Activated naive CD4-positive, alpha-beta T cell treated with anti-CD3 and anti-CD28 coated beads, Interleukin-2, amount 10 ng/mL, durations not matched to agents 7 days and 5 days (primary cell): ENCODE measurements at places on chromosomes 5 and 9.
A peak's percentile ranks its signal among the peaks of the same experiment; 100 is the strongest.

GRCh38 chr5:1801967-1802295 lies 724 bp downstream of the NDUFS6 start:
- H3K36me3 ChIP-seq, result peaks cover 49% of the 10 kb centered on the region
- peak overlapping the region; percentile 99 for H3K27ac ChIP-seq
- no peak for DNase-seq
- H3K4me1 ChIP-seq, result peaks cover 44% of the 10 kb centered on the region

- H3K27ac ChIP-seq, result no peak overlapping the region
- H3K27me3 ChIP-seq, result peaks cover 27% of the 10 kb centered on the region
- no peak for DNase-seq
- no peaks in the 10 kb centered on the region for H3K36me3 ChIP-seq
- H3K4me1 ChIP-seq, result peaks cover 44% of the 10 kb centered on the region
These were observed 75.7 kb upstream of the TGFBR1 start for GRCh38 chr9:99029083-99029645.

GRCh38 chr9:80134487-80134886 lies 562.7 kb downstream of the TLE4 start:
- H3K4me1 ChIP-seq, result peaks cover 2% of the 10 kb centered on the region
- peaks cover 3% of the 10 kb centered on the region for H3K27me3 ChIP-seq
- no peak overlapping the region for H3K27ac ChIP-seq
- DNase-seq, result no peak
- H3K4me3 ChIP-seq, result no peak overlapping the region

GRCh38 chr5:81759632-81760005 lies 8.7 kb upstream of the SSBP2 start:
- H3K36me3 ChIP-seq, result no peaks in the 10 kb centered on the region
- H3K4me3 ChIP-seq, result no peak overlapping the region
- peaks cover 16% of the 10 kb centered on the region for H3K4me1 ChIP-seq
- no peak overlapping the region for H3K27ac ChIP-seq
- no peak for DNase-seq

DNA sequence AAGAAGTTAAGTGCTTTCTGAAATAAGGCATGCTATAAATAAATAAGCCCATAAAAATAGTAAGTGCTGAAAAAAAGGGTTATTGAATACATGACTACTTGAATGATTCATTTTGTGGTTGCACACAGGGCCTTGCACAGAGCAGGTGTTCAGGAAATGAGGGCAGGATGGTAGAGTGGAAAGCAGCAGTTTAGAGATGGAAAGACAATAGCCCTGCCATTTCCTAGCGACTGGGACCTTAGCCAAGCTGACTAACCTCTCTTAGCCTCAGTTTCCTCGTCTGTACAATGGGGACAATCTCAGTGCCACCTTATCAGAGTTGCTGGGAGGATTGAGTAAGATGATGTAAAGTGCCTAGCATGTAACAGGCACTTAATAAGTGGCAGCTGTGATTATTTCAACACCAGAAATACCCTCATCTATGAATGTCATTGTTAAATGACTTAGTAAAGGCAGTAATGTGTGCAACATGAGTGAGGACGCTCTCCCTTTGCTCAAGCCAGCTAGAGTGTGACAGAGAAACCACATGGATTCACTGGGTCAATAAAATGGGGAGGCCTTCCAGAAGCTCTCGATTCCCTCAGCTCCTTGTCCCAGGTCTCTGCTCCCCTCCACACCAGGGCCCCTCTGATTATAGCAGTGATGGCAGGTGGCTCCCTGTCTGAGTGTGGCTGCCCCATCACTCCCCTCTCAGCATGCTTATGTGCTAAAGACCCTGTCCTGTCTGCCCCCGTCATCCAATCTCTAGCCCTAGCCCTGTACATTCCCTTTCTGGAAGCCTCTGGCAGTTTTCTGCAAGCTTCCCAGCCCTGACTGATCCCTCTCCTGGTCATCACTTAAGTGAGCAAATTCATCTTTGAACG lies 16.0 kb upstream of the PHF19 start:
- H3K36me3 ChIP-seq, result peaks cover 25% of the 10 kb centered on the region
- peaks cover 93% of the 10 kb centered on the region for H3K4me1 ChIP-seq
- H3K4me3 ChIP-seq, result peak overlapping the region; percentile 72
- H3K27ac ChIP-seq, result peak overlapping the region; percentile 99
- no peaks in the 10 kb centered on the region for H3K27me3 ChIP-seq
- peak; percentile 74 for DNase-seq

GRCh38 chr5:25544652-25545249 lies 900.0 kb upstream of the CDH10 start:
- no peaks in the 10 kb centered on the region for H3K36me3 ChIP-seq
- H3K4me3 ChIP-seq, result no peak overlapping the region
- no peak for DNase-seq

DNA sequence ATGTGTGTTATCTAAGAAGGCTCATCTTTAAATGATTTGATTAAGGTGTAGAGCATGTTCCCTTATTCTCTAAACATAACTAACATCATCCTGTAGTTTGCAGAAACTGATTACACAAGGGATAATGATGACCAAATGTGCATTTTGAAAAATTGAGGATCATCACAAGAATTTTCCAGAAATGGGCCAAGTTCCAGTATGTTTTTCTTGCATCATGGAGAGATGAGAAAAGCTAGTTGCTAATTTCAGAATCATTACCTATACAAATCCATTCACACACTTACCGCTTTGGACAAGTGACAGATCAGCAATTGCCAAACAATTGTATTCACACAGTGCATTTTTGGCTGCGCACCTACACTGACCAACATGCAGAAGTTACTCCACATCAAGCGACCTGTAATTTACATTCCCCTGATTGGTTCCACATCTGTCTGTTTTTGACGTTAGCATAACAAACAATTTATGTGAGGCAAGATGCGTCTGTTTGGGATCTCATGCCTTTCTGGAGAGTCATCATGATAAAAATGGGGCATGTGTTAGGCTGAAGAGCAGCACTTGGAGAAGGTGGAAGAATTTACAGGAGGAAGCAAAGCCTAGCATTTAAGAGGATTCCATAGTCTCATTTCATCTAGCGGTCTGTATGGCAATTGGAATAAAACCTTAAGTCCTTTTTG lies 2.8 kb upstream of the BNC2 start:
- H3K27ac ChIP-seq, result no peak overlapping the region
- H3K27me3 ChIP-seq, result peaks cover 40% of the 10 kb centered on the region
- H3K4me3 ChIP-seq, result no peak overlapping the region
- no peaks in the 10 kb centered on the region for H3K36me3 ChIP-seq
- H3K4me1 ChIP-seq, result peaks cover 5% of the 10 kb centered on the region
- no peak for DNase-seq

- no peaks in the 10 kb centered on the region for H3K4me1 ChIP-seq
- no peak overlapping the region for H3K4me3 ChIP-seq
- no peak overlapping the region for H3K27ac ChIP-seq
- H3K27me3 ChIP-seq, result no peaks in the 10 kb centered on the region
- no peak for DNase-seq
These were observed 189.9 kb downstream of the DEPDC1B start for GRCh38 chr5:60510049-60510448.

DNA sequence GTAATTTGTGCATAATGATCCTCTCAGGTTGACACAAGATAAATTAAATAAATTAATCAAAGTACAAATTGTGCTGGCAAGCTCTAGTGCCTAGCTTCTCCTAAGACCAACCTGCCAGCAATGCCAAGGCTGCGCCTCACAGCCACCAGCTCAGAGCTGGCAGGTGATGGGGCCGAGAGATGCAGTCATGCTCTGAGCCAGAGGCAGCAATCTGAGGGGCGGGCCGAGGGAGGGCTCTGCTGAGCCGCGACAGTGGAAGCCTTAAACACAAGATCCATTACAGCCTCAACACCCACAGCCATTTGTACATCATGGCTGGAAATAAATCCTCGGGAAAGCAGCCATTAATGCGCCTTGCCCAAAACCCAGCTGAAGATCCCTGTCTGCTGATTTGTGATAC lies 20.3 kb downstream of the MED27 start:
- H3K27ac ChIP-seq, result no peak overlapping the region
- no peaks in the 10 kb centered on the region for H3K27me3 ChIP-seq
- no peak for DNase-seq

DNA sequence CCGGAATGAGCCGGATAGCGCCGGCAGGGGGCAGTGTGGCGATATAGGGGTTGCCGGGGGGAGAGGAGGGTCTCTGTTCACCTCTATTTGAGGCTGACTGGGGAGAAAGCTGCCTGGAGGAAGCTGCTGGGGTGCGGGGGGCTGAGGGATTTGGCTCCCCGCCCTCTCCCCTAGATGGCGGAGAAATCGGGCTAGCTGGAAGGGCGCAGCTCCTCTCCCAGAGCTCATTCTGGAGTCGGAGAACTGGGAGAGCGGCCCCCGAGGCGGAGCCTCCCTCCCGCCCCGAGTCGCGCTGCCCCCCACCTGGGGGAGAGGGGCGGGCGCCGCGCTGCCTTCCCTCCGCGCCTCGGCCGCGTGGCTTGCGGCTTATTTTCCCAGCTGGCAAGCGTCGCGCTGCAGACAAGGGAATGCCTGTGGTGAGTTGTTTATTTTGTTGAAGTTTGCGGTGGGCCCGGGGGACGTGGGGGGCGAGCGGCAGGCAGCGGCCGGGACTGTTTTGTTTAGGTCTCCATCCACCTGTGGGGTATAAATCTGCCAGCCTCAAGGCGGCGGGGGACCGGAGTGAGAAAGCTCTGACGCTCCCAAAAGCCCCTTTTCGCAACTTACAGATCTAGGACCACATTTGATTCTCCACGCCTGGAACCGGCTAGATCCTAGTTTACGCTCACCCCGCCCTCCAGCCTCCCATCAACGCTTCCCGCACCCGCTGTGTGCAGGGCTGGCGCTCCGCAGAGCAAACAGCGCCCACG lies 4.1 kb upstream of the RGMB start:
- H3K36me3 ChIP-seq, result peaks cover 2% of the 10 kb centered on the region
- peaks cover 83% of the 10 kb centered on the region for H3K27me3 ChIP-seq
- peak; percentile 59 for DNase-seq
- H3K4me3 ChIP-seq, result peak overlapping the region; percentile 81
- peaks cover 51% of the 10 kb centered on the region for H3K4me1 ChIP-seq

DNA sequence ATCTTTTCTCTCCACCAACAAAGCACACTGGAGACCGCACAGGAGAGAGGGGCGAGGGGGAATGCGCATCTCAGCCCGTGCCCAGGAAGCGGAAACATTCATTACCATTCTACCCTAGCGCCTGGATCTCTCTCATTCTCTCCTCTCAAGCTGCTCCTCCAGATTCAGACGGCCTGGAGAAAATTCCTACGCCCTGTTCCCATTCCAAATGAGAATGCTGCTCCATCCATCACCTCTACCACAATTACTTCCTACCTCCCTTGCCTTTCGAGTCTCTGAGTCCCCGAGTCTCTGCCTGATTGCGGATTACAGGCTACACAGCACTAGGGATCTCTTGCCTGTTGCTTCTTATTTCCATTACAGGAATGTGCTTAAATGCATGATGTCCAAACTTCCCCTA lies 6.7 kb downstream of the DDX31 start:
- H3K27me3 ChIP-seq, result no peaks in the 10 kb centered on the region
- no peak overlapping the region for H3K27ac ChIP-seq
- DNase-seq, result no peak
- peaks cover 11% of the 10 kb centered on the region for H3K36me3 ChIP-seq

- H3K27ac ChIP-seq, result no peak overlapping the region
- DNase-seq, result no peak
- no peaks in the 10 kb centered on the region for H3K36me3 ChIP-seq
- H3K27me3 ChIP-seq, result no peaks in the 10 kb centered on the region
- no peaks in the 10 kb centered on the region for H3K4me1 ChIP-seq
- H3K4me3 ChIP-seq, result no peak overlapping the region
These were observed 243.5 kb upstream of the FBXL7 start for GRCh38 chr5:15256485-15256884.

- DNase-seq, result no peak
- H3K27ac ChIP-seq, result no peak overlapping the region
- H3K36me3 ChIP-seq, result no peaks in the 10 kb centered on the region
- H3K4me1 ChIP-seq, result no peaks in the 10 kb centered on the region
These were observed 30.8 kb upstream of the SMAD5 start for GRCh38 chr5:136101884-136102283.

GRCh38 chr9:81379655-81380054 lies 309.7 kb downstream of the TLE1 start:
- DNase-seq, result no peak
- H3K4me3 ChIP-seq, result no peak overlapping the region

DNA sequence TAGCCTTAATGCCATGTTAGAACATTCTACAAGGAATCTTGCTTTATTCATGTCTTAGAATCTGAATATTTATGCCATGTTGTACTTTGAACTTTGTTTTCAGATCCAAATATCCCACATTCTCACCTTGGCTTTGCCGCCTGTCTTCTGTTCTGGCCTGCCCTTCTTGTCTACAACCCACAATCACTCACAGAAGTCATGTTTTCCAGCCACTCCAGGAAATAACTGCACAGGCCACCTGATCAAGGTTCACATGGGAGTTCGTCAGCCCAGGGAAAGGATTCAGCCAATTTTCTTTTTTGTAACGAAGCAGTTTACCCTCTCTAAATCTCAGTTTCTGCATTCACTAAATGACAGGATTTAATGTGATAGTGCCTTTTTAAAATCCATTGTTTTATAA lies 70.5 kb downstream of the JAKMIP2 start:
- no peak for DNase-seq
- H3K27ac ChIP-seq, result no peak overlapping the region
- no peaks in the 10 kb centered on the region for H3K36me3 ChIP-seq

- H3K27me3 ChIP-seq, result no peaks in the 10 kb centered on the region
- H3K4me1 ChIP-seq, result peaks cover 6% of the 10 kb centered on the region
- no peak overlapping the region for H3K27ac ChIP-seq
- H3K4me3 ChIP-seq, result no peak overlapping the region
- H3K36me3 ChIP-seq, result no peaks in the 10 kb centered on the region
- no peak for DNase-seq
These were observed 66.4 kb downstream of the ZSWIM6 start for GRCh38 chr5:61398440-61398839.

DNA sequence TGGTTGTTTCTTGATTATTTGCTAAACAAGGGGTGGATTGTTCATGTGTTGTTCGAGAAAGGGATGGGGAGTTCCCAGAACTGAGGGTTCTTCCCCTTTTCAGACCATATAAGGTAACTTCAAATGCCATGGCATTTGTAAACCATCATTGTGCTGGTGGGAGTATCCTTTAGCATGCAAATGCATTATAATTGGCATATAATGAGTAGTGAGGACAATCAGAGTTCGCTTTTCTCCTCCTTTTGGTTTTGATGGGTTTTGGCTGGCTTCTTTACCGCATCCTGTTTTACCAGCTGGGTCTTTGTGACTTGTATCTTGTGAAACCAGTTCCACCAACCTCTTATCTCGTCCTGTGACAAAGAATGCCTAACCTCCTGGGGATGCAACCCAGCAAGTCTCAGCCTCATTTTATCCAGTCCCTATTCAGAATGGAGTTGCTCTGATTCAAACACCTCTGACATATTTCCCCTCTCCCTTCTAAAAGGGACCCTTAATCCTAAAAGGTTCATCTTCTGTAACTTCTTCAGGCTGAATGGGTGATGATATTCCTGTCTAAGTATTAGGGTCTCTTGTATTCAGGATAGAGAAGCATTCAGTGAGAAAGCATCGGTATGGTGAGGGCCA lies 8.7 kb upstream of the FBN2 start:
- no peak overlapping the region for H3K27ac ChIP-seq
- H3K27me3 ChIP-seq, result no peaks in the 10 kb centered on the region

DNA sequence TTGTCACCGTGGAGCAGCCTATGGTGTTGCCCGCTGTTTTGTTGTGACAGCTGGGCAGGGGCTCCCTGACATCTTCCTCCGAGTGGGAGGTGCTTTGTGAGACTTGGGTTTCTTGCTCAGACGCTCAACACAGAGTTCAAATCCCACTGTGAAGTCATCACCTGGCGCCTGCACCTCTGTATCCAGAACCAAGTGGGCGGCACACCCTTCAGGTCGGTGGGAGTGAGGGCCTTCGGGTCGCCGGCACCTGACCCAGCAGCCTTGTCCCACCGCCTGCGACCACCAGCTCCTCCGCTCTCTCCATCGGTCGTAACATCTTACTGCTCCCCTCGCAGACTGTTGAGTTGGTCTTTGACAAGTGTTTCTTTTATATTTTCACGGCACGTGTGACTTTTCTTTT lies 37.6 kb upstream of the EXOC3 start:
- peaks cover 32% of the 10 kb centered on the region for H3K4me1 ChIP-seq
- H3K27me3 ChIP-seq, result peaks cover 25% of the 10 kb centered on the region
- H3K36me3 ChIP-seq, result peaks cover 11% of the 10 kb centered on the region
